ENCODE measurements at places on chromosomes 2 and 18.

DNA sequence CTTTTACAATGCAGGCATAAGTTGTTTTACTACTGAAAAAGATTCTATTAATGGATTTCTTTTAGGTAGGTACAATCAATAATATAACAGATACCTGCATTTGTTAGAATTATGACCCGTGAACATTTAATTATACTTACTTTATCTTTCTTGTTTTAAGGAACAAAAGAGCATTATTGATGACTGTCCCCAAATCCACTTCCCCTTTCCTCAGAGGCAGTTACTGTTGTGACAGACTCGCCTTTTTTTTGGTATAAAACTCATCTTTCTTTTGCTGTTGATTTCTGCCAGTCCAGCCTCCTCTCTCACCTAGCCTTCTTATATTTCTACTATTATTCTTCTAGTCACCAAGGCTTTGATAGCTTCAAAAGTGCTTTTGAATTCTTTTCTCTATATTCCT, 12.1 kb downstream of the ACTR3 start:
- no peak for DNase-seq

GRCh38 chr2:54482715-54483114, 26.6 kb downstream of the SPTBN1 start:
- peak; percentile 40 for DNase-seq

DNA sequence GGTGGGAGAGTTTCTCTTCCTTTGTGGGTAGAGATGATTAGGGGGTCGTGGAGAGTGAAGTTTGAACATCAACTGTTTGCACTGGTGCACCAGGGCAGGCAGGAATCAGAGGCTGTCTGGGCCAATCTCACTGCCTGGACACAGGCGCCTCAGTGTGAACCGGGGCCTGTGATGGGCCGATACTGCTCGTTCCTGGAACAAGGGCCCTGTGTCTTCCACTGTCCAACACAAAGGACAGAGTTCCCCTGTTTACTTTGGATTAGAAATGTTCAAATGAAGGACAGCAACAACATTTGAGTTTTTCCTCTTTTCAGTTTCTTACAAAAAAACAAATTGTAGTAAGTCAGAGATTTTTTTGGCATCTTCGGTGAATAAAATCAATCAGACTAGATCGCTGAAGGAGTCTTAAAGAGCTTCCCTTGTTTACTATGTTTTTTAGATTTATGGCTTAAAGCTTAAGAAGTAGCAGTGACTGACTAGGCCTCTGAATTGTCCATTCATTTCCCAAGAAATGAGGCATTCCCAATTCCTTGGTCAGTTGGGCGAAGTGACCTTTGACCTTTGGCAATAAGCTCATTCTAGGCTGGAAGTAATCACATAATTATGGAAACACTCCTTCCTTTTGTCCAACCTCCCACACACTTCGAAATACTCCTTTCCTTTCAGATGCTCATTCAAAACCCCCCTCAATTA, 11.6 kb upstream of the TGFA start:
- DNase-seq, result no peak

- DNase-seq, result peak; percentile 46
Measured at GRCh38 chr18:74116633-74117554, 30.7 kb downstream of the FBXO15 start.

DNA sequence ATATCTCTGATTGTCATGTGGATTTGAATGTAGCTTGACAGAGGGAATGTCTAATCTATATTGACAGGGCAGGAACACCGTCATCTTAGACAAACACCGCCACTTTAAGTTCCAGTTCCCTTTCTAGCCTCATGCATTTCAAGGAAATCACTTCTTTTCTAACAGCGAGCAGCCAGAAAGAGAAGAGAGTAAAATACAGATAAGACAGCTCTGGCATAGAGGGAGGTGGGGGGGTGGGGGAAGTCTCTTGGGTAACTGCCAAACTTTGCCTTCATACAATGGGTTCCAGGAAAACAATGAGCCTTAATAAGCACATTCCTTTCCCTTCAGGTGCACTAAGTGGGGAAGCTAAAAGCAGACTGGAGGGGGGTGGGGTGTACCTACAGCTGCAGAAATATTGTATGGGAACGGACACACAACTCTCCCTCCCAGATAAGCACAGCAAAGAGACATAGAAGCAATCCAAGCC, 37.2 kb downstream of the CASP10 start:
- DNase-seq, result peak; percentile 33

DNA sequence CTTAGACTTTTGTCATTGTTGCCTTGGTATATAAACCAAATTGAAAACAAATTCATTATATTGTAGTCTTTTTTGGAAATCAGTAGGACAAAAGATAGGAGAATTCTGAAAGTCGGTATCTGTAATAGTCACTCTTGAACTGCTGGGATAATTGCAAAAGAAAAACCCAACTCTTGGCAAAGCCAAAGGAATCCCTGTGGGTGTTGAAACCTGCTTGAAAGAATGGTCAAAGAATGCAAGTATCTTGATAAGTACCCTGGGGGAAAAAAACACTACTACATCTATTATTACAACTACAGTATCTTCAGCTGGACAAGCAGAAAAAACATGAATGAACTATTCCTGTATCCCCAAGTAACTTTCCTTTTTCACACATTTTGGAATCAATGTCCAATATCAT, 7.3 kb upstream of the FAM237A start:
- no peak for DNase-seq

DNA sequence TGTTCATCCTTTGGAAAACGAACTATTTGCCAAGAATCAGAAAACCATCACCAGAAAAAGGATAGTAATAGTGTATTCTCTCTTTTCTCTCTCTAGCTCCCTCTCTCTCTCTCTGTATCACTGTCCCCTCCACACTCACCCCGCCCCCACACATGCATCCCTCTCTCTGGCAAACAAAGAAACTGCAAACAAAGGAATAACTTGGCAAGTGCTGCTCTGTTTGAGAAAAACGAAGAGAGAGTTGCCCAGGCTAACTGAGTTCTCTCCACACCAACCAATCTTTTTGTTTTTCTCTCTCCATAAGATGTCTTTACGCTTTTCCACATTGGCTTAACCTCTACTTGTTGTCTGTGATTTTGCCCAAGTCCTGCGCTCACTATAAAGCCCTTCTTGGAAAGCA, 316.2 kb downstream of the EPHA4 start:
- DNase-seq, result peak; percentile 47

DNA sequence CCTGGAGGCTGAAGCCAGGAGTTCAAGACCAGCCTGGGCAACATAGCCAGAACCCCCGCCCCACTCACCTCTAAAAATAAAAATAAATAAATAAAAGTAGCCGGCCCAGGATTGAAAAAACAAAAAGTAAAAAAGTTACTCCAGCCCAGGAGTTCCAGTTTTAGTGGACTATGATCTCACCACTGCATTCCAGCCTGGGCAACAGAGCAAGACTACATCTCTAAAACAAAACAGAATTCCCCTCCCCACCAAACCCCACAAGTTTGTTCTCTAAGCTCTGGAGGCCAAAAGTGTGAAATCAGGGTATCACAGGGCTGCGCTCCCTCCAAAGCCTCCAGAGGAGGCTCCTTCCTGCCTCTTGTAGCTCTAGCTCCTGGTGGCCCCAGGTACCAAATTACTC, 1.7 kb downstream of the D2HGDH start:
- DNase-seq, result no peak

GRCh38 chr2:192073878-192074277, 120.9 kb downstream of the TMEFF2 start:
- no peak for DNase-seq

DNA sequence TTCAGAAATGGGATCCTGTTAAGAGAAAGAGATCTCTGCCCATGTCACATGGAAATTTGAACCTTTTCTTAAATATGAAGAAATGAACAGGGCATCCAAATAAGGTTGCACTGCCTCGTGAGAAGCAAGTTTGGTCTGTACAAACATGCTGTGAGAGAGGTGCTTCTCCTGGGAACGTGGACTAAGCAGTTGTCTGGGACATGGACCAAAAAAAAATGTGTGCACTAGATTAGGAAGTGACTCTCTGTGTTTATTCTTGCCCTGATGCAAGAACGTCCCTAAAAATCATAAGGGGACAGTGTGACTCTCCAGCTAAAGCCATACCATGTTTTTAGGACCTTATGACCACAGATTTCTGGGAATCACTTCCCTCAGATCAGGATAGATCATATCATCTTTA, 23.7 kb upstream of the GCG start:
- DNase-seq, result no peak

DNA sequence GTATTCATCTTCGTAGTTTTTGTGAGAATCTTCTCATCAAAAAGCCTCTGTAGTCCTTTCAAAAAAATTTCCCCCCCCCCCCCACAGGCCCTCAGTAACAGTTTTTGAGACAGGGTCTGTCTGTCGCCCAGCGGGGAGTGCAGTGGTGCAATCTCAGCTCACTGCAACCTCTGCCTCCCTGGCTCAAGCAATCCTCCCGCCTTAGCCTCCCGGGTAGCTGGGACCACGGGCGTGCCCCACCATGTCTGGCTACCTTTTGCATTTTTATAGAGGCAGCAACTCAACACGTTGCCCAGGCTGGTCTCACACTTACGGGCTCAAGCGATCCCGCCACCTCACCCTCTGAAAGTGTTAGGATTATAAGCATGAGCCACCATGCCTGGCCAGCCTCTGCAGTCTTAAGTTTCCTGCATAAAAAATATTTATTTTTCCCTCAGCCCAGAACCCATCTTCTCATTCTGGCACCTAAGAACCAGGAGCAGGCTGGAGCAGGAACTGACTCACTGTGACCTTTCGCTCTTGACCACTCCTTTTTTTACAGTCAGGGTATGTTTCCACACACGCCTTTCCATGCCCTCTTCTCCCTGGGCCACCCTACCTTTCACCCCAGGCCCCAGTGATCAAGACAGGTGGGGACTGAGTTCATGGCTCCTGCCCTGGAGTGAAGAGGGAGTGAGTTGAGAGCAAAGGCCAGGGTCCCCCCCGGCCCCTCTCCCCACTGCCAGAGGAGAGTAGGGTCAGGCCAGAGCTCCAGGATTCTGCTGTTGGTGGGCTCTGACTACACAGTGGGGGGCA, 32.5 kb upstream of the NT5DC4 start:
- no peak for DNase-seq

GRCh38 chr18:34491719-34492118, 218.4 kb upstream of the DTNA start:
- no peak for DNase-seq

- DNase-seq, result no peak
Measured at GRCh38 chr2:240238201-240238600, 97.7 kb upstream of the OTOS start.

GRCh38 chr2:20569464-20570223, 81.3 kb downstream of the HS1BP3 start:
- DNase-seq, result no peak

GRCh38 chr2:241011296-241011600, 12.8 kb downstream of the SNED1 start:
- DNase-seq, result peak; percentile 1

DNA sequence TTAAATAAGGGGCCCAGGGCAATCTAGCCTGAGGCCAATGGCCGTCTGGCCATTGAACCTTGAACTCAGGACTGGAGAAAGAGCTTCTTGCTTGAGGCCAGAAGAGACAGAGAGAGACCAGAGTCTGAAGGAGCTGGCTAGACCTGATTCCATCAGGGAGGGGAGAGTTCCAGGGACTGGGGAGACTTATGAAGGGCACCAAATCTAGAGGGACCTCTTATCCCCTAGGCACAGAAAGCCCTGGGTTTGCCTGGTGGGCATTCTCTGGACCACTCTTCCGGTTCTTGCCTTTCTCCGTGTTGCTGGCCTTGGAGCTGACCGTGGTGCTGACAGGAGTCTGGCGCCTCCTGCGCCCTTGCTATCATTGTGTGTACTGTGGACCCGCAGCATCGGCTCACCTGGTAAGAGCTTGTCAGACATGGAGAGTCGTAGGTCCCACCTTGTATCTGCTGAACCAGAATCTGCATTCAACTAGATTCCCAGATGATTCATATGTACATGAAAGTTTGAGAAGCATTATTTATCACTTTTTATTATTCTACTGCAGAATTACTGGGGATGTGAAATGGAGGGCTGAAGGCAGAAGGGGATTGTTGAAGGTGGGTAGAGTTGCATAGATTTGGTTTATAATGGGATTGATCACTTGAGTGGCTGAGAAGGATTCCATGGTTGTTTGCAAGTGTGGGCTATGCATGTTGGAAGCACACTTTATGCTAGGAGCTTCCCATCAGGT, 4.3 kb upstream of the TRPM8 start:
- DNase-seq, result peak; percentile 70

DNA sequence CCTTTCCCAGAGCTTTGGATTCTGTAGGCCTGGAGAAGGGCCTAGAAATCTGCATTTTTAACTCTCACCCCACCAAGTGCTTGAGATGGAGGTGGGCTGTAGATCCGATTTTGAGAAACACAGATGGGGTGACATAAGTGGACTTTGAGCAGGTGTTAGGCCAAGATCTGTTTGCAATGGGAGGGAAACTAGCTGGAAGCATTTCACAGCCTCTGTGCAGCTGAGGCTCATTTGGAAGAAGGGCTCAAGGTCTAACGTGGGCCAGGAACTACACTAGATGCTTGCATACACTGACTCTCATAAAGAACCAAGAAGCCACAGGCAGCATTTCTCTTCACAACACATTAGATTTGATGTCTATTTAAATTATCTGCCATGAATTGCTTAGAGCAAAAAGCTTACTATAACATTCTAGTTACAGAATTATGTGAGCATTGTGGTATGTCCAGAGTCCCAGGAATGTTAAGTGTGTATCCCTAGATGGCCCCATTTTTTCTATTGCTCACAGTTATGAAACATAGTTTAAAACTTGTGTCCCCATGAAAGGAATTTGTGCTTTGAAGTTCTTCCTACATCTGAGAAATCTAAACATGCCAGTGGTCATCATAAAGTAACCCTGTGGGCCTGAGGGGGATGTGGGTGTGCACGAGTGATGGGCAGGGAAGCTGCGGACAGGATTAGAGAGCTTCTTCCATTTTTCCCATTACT, 77.2 kb downstream of the CD28 start:
- DNase-seq, result no peak

DNA sequence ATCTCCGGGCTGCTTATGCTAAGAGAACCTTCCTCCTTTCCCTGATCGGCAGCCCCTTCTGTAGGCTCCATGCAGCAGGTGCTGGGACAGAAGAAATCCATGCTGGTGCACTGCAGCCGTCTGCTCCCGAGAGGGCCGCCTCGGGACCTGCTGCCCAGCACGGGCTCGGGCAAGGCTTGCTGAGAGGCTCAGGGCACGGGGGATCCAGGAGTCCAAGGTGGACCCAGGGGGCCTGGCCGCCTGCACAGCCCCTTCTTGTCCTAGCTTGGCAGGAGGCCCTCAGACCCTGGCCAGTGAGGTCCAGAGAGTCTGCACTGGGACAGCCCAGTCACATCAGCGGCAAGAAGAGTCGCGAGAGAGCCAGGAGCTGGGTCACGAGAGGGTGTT, 13.3 kb upstream of the DUSP2 start:
- no peak for DNase-seq

- no peak for DNase-seq
Measured at GRCh38 chr2:54417577-54417976, 38.5 kb upstream of the SPTBN1 start.

- DNase-seq, result no peak
Measured at GRCh38 chr2:155895016-155895415, 437.5 kb downstream of the NR4A2 start.

- no peak for DNase-seq
Measured at GRCh38 chr2:99988599-99988998, 153.8 kb downstream of the AFF3 start.

GRCh38 chr2:227823922-227824321, 10.3 kb downstream of the CCL20 start:
- no peak for DNase-seq

Data from ELF-1 (cell line).